Hindlimb muscle (tissue), 1 donor: ENCODE measurements at places on chromosomes 5 and 9. TPM values are rescaled to one million over a fixed set of nuclear protein-coding genes. Genes with fewer than 3 reads are reported as not detected.

GRCh38 chr9:16668734-16669295 lies 201.7 kb downstream of the BNC2 start:
- no peak for DNase-seq

- DNase-seq: no peak
Observed at GRCh38 chr5:27748847-27749246, 710.5 kb upstream of the CDH9 start.

Gene LCN10
- 5.6 TPM for polyA plus RNA-seq

GRCh38 chr9:23341346-23341745 lies 484.7 kb downstream of the ELAVL2 start:
- no peak for DNase-seq

Gene OTP
- not detected for polyA plus RNA-seq

Gene CNTNAP3B
- polyA plus RNA-seq: 6.3 TPM

GRCh38 chr9:98370976-98371315 lies 115.5 kb upstream of the TBC1D2 start:
- no peak for DNase-seq

Gene CDO1
- polyA plus RNA-seq: 15.4 TPM

GRCh38 chr9:106104887-106105286 lies 410.5 kb downstream of the TMEM38B start:
- DNase-seq: no peak

DNA sequence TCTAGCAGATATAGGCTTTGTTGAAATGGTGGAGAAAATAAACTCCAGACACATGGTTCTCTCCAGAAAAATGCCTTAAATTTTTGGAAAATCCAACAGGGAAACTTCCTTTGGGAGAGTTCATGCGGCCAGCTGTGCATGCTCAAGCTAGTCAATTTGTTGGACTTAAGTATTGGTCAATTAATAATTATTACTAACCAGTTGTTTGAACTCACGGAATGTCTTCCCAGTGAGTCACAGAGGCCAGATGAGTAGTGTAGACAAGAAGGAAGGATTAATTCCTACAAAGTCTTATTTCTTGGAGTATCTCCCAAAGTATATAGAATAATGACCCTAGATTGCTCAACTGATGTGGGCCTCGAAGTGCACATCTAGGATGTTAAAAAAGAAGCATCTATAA lies 103.6 kb downstream of the MACIR start:
- no peak for DNase-seq

- DNase-seq: no peak
Observed at GRCh38 chr5:61931236-61931635, 374.8 kb upstream of the KIF2A start.
